ENCODE measurements at places on chromosomes 16 and 17.

- no peak for DNase-seq
Measured at GRCh38 chr16:74747-75334, 2.4 kb upstream of the RHBDF1 start.

GRCh38 chr16:78175287-78175686 is 75.8 kb downstream of the WWOX start:
- DNase-seq: no peak

DNA sequence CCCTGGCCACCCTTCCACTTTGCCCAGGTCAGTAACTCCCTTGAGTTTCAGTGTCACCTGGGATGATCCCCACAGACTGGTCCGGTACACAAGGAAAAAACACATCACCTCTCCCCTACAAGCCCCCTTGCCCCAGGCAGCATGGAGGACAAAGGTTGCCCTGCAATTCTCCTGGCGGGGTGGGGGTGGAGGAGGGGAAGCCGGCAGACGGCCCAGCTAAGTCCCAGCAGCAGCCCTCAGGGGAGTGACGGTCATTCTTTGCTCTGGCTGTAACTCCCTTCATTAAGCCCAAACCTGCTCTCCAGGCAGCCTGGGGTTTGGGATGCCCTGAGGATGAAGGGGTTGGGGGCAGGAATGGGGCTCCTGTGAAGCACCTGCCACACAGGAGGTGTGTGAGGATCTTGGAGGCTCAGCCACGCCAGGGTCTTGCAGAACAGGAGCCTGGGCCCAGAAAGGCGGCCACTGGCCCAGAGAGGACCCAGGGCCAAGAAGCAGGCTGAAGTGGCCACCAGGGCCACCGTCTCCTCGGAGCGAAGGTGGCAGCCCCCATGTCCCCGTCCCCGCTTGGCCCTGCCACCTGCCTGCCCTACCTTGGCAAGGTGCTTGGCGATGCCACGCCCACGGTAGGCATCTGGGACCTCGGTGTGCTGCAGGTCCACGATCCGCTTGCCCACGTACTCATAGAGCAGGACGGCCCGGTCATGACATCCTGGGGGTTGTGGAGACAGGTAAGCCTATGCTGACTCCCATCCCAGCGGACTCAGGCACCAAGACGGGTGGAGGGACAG is 9.5 kb downstream of the NATD1 start:
- DNase-seq: no peak

DNA sequence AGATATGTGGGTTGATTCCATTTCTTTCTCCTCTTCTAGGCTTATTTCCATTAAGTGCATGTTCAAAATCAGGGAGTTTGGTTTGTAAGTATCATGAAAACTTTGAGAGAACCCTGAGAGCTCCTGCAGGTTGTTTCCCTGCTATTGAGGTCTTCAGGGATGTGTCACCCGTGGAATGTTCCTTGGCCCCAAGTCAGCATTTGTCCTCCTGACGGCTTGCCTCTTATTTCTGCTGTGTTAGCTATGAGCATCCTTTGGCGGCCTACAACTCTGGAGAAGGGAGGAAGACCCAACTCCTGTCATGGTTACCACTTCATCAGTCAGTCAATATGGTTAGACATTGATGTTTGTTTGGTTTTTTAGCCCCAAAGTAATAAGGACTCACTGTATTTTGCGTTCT is 180.8 kb downstream of the FTO start:
- DNase-seq: no peak

- DNase-seq: no peak
Measured at GRCh38 chr17:29133121-29133713, 47.0 kb downstream of the MYO18A start.

- no peak for DNase-seq
Measured at GRCh38 chr16:77386831-77387814, 47.7 kb downstream of the ADAMTS18 start.

GRCh38 chr16:86270696-86271095 is 239.6 kb upstream of the FOXF1 start:
- DNase-seq: no peak

GRCh38 chr16:25867041-25867440 is 175.3 kb downstream of the HS3ST4 start:
- no peak for DNase-seq

DNA sequence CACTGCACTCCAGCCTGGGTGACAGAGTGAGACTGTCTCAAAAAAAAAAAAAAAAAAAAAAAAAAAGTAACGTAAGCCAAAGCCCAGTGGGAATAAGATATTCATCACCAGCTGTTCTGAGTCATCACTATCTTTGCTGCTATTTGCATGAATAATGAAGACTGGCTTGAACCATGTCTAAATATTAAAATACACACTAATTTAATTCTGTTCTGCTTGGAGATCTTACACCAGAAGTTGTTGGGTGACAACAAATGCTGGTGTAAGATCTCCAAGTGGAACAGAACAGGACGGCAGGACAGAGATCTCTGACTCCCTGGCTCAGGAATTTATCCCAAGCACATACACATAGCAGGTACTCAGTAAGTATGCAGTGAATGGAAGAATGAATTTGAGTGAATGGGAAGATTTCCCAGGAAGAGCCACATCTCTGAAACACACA is 19.6 kb downstream of the DNAH17 start:
- DNase-seq: no peak

- DNase-seq: no peak
Measured at GRCh38 chr17:9427465-9428315, 147.9 kb downstream of the STX8 start.

DNA sequence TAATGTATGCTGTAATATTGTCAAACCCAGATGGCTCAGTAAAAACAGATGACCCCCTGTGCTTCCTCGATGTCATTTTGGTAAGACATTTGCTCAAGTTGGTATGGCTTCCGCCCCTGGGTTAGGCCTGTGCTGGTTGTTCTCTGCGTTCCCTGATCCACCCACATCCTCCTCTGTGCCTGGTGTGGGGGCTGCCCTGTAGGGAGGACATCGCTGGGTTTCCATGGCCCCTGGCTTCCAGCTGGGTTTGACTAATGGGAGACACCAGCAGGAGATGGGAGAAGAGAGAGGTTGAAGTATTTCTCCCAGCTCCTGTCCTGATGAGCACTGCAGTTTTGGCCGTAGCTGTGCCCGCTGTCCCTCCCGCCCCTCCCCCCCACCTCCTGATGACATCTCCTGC is 4.4 kb upstream of the MFAP4 start:
- no peak for DNase-seq

GRCh38 chr17:75191584-75191983 is 8.8 kb upstream of the SUMO2 start:
- no peak for DNase-seq

DNA sequence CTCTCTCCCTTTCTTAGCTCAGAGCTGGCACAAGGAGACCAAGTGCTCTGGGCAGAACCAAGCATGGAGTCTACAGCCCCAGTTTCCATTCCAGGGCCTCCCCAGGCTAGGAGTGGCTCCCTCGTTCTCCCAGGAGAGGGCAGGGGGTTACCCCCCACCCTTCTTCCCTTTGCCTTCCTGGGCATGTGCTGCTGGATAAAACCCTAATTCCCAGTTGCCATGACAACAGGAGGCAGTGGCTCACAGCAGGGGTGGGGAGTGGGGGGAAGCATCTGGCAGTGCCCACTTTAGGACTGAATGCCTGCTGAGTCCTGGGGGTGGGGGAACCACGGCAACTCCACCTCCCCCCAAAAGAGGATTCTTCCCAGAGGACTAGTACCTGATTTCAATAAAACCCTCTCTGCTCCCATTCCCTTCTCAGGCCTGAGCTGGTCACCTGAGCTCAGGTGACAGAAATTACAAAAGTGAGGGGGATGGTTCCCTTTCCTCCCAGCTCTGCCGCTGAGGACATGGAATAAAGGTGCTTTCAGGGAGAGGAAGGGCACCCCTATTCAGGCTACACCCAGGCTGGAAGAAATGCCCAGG is 1.8 kb downstream of the MPP2 start:
- no peak for DNase-seq

GRCh38 chr16:57786632-57787518 is 15.4 kb downstream of the KIFC3 start:
- DNase-seq: no peak

DNA sequence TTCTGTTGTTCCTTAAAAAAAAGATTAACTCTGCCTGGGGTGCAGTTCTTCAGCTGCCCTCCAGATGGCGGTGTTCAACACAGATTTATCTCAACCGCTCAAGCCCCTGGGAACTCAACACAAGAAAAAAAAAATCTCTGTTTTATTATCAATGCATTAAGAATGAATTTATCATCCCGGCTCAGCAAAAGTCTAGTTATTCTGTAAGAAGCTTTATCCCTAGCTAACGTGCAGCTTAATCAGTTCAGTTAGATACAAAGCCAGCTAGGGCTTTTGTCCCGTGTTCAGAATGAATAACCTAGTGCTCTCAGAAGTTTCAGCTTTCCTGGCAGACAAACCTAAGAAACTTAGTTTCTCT is 475.9 kb upstream of the CCL2 start:
- peak; percentile 16 for DNase-seq
